Ascending aorta (tissue), 2 donors: ENCODE measurements at places on chromosomes 4 and X. TPM values are rescaled to one million over a fixed set of nuclear protein-coding genes. Genes with fewer than 3 reads are reported as not detected.

The RASSF6 gene
- total RNA-seq = 1.4 TPM

The REELD1 gene
- not detected for total RNA-seq

- no peak overlapping the region for H3K4me3 ChIP-seq
- no peaks in the 10 kb centered on the region for H3K27me3 ChIP-seq
- no peak overlapping the region for H3K27ac ChIP-seq
- H3K4me1 ChIP-seq = no peaks in the 10 kb centered on the region
- H3K36me3 ChIP-seq = no peaks in the 10 kb centered on the region
- DNase-seq = no peak
Measured at GRCh38 chr4:37455301-37456131, 211.0 kb downstream of the NWD2 start.

- no peaks in the 10 kb centered on the region for H3K4me1 ChIP-seq
- no peak overlapping the region for H3K4me3 ChIP-seq
- H3K27ac ChIP-seq = no peak overlapping the region
- DNase-seq = no peak
- H3K36me3 ChIP-seq = peaks cover 9% of the 10 kb centered on the region
Measured at GRCh38 chrX:154779261-154779660, 16.6 kb downstream of the DKC1 start.

GRCh38 chr4:120672558-120673147 is 249.9 kb downstream of the PRDM5 start:
- H3K4me1 ChIP-seq = no peaks in the 10 kb centered on the region
- no peaks in the 10 kb centered on the region for H3K27me3 ChIP-seq
- no peak overlapping the region for H3K4me3 ChIP-seq
- no peak for DNase-seq
- H3K27ac ChIP-seq = no peak overlapping the region
